NCI-H2171 (cell line): ENCODE measurements at places on chromosomes 4 and X.
A peak's percentile ranks its signal among the peaks of the same experiment; 100 is the strongest.

GRCh38 chr4:84495794-84496261 is 3.3 kb downstream of the NKX6-1 start:
- no peak for DNase-seq

DNA sequence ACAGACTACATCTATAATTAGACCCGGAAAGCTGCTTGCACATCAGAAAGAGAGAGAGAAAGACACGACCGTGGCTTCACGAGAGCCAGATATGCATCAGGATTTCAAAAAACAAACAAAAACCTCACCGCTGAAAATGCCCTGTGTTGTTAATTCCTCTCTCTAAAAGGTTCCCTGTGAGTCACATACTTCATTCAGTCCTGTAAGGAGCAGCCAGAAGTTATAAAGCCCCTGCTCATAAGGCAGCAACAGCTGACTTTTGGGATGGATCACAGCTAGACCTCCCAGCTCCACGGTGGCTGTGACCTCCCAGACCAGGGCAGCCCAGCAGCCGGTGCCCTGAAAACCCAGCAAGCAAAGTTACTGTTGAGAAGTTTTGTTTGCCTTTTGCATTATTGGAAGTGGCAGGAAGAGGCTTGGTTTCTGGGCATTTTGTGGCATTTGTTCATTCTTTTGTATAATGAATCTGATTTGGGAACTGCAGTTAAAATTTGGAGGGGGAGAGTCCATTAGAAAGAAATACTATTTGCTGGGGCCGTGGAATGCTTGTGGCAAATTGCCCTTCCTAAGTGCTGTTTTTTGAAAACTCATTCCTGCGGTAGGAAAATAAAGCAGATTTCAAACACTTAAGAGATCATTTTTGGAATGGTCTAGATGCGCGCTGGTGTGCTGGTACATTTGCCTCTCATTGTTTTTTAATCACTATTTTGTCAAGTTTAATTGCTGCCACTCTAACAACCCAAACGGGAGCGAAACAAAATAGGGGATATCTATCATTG is 520.4 kb downstream of the BCOR start:
- no peak for DNase-seq

- DNase-seq = peak; percentile 71
Observed at GRCh38 chrX:132488819-132489577, at the start of gene MBNL3. TSS of gene MBNL3 (minus strand) at chrX:132489038. CDS start at chrX:132439611, 49,427 bp downstream.

GRCh38 chrX:153818571-153819383 is 11.6 kb downstream of the PDZD4 start:
- peak; percentile 37 for DNase-seq

- no peak for DNase-seq
Observed at GRCh38 chrX:22247169-22247568, 25.5 kb upstream of the CBLL2 start.
